ENCODE measurements at places on chromosomes 13 and 19. TPM values are rescaled to one million over a fixed set of nuclear protein-coding genes. Genes with fewer than 3 reads are reported as not detected.

DNA sequence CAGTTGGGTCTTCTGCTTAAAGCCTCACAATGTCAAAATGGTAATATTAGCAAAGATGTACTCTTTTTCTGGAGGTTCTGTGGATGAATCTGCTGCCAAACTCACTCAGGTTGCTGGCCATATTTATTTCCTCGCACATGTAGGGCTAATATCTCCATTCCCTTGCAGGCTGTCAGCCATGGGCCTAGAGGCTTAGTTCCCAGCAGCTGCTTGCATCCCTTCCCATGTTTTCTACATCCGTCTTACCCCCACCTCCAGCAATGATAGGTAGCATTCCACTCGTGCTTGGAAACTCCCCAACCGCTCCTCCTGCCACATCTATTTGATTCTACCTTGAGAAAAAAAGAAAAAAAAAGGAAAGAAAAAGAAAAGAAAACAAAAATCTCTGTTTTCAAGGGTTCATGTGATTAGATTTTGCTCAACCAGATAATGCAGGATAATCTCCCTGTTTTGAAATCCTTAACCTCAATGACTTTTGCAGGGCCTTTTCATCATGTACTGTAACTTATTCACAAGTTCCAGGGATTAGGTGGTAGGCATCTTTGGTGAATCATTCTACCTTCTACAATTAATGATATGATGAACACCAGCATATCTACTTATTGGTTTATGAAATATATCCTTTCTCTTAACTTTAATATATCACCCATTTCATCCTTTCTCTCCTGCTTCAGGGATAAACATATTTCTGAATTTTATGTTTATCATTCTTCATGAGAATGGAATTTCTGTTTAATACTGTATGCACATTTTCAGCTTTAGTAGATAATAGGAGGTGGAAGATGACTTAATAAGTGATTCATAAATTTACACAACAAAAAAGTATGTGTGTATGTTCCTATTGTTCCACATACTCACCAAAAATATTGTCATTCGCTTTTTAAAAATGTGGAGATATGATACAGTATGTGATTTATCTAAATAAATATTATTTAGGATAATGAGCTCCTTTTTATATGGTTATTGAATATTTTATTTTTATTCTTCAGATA, 931.9 kb downstream of the SLITRK5 start:
- DNase-seq, result no peak

DNA sequence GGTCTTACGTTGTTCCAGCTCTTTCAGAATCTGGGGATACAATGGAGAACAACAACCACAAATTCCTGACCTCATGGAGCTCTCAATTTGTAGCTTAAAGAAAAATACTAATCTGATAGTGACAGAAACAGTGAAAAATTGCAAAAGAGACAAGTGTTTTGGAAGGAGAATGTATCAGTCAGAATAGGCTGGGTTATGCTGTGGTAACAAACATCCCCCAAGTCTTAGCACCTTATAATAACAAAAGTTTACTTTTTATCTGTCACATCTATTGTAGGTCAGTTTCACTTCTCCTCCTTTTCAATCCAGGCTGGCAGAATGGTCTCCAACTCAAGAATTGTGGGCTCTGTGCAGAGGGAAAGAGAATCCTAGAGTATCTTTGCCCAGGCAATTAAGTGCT, 9.5 kb downstream of the FAM187B start:
- no peak for DNase-seq

DNA sequence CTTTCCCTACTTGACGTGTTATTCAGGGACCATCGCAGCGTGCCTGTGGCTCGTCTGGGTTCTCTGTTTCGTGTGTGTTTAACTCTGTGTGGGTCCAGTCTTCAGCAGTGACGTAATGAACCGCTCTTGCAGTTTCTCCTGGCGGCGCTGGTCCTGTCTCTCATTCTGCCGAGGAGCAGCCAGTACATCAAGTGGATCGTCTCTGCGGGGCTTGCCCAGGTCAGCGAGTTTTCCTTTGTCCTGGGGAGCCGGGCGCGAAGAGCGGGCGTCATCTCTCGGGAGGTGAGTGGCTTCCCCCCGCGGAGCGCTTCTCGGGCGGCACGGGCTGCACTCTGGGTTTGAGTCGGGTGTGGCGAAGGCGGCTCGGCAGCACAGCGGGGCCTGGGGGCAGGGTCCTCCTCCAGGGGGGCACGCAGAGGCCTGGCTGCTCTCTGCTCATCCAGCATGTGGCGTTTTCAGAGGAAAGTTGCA, 36.3 kb upstream of the TFDP1 start:
- DNase-seq, result no peak

DNA sequence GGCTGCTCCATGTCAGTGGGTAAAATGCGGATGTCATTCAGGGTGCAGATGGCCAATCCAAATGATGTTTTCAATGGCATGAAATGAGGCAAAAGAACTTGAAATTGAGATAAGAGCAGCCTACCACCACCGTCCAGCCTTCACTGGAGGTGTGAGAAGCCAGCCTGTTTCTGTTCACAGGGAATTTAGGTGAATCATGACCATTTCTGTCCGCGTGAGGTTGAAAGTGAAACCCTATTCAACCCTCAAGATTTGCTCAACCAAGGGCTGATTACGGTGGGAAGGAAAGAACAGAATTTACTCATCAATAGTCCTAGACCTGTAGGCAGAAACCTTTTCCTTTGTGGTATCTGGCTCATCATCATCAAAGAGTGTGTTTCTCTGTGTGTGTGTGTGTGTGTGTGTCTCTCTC, 370.7 kb downstream of the COG6 start:
- DNase-seq, result no peak

DNA sequence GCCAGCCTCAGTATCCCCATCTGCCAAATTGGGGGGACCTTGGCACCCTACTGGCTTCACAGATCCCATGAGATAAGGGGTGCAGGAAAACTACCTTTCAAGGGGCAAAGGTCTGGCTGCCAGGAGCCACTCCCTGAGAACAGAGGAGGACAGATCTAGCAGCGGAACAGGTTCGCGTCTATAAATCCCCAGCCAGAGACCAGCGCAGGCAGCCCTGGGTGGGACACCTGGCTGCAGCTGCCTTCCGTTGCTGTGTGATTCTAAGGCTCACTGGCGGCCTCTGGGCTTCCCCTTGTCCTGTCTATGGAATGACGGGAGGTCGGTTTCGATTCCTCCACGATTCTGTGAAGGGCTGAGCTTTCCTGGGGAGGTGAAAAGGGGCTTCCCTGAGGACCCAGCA, 7.3 kb downstream of the RELB start:
- no peak for DNase-seq

GRCh38 chr19:47641891-47642485, 33.1 kb downstream of the BICRA start:
- no peak for DNase-seq

GRCh38 chr13:23806874-23807526, 82.2 kb downstream of the MIPEP start:
- DNase-seq, result no peak

- no peak for DNase-seq
These were observed 49.9 kb downstream of the GNG7 start for GRCh38 chr19:2652504-2653099.

- no peak for DNase-seq
These were observed 38.8 kb downstream of the CHST8 start for GRCh38 chr19:33660410-33661124.

DNA sequence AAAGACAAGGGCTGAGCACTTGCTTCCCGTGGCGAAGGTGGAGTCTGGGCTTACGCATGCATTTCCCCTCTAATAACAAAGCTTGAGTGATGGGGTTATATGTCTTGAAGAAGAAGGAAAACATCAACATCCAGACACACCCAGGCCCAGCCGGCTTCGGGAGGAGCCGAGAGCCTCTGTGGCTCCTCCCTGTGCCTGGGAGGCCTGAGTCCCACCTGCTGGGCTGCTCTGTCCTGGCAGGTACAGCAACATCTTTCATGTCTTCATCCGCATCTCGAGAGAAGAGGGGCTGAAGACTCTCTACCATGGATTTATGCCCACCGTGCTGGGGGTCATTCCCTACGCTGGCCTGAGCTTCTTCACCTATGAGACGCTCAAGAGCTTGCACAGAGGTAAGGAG, 30.6 kb downstream of the TMEM161A start:
- DNase-seq, result no peak

Gene C1QTNF9
- not detected for polyA plus RNA-seq

Gene TBXA2R
- polyA plus RNA-seq, result not detected

Gene KIR2DL1
- not detected for polyA plus RNA-seq

Gene FAM83E
- polyA plus RNA-seq, result 125 TPM

Gene ZNF350
- polyA plus RNA-seq, result 6.6 TPM

Gene BBC3
- polyA plus RNA-seq, result 19.7 TPM

Gene RGCC
- 8.3 TPM for polyA plus RNA-seq

Data from sigmoid colon (tissue), 7 donors.